MCF 10A (cell line): ENCODE measurements at places on chromosomes 16 and 17. TPM values are rescaled to one million over a fixed set of nuclear protein-coding genes. Genes with fewer than 3 reads are reported as not detected.

DNA sequence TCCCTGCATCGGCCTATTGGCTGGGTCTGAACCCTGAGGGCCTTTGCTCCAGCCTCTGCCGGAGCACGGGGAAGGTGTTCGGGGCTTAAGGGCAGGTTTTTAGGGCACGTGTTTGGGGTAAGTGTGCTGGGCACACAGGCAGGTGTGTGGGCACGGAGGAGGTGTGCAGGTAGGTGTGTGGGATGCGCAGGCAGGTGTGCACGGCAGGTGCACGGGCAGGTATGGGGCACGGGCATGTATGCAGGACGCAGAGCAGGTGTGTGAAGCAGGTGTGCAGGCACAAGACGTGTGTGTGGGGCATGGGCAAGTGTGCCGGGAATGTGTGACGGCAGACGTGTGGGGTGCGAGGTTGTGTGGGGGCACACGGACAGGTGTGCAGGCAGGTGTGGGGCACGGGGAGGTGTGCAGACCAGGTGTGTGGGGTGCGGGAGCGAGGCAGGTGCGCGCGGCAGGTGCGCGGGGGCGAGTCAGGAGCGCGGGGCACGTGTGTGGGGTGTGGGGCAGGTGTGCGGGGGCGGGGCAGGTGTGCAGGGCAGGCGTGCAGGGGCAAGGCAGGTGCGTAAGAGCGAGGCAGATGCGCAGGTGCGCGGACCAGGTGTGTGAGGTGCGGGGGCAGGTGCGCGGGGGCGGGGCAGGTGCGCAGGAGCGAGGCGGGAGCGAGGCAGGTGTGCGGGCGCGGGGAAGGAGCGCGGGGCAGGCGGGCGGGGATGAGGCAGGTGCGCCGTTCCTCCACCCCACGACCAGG is 28.6 kb upstream of the METRNL start:
- peak; percentile 17 for DNase-seq

DNA sequence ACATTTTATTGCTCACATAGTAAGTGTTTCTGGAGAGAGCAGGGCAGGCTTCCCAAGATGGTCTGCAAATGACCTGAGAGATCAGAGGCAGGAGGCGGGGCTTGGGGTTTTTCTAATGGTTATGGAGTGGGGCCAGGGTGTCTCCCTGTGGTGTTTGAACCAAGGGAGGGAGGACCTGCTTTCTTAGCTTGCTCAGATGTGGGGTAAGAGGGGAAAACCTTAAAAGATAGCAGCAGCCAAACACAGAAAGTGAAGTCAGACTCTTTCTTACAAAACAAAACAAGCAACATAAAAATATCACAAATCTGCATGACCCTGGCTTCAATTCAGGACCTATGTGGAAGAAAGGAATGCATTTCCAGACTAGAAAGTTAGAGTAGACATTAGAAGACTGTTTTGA is 22.9 kb upstream of the DNAJA2 start:
- no peak for DNase-seq

GRCh38 chr16:83420206-83420760 is 387.5 kb upstream of the HSBP1 start:
- peak; percentile 60 for DNase-seq

- DNase-seq, result peak; percentile 56
These were observed 40.4 kb upstream of the NDRG4 start for GRCh38 chr16:58459344-58460218.

DNA sequence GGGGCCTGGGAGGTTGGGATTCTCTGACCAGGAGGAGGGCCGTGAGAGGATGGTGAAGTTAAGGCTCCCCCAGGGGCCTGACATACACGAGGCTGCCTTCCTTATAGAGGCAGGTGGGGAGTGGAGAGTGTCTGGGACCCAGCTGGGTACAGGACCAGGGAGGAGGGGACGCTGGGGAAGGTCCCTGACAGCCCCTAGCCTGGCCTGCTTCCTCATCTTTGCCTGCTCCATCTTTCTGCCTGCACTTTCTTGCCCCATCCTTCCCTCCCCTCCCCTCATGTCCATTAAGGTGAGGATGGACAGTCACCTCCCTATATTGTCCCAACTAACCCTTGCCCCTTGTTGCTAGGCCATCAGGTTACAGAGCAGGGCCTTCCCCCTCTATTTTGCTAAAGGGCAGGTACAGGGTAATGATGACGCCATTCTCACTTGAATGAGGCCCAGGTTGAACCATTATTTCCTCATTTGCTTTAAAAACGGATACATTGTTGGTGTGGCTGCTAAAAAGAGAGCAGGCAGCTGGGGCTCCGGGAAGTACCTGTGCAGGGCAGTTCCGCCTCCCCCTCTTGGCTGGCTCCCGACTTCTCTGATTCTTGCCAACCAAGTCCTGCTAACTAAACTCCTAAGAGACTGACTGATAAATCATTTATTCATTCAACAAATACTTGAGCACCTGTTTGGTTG is 1.3 kb downstream of the C17orf99 start:
- no peak for DNase-seq

GRCh38 chr16:47317465-47318240 is 143.2 kb downstream of the ITFG1 start:
- DNase-seq, result no peak

GRCh38 chr17:58189436-58190146 is 2.9 kb upstream of the EPX start:
- peak; percentile 87 for DNase-seq

The C16orf74 gene
- 62.6 and 68.5 TPM in 2 replicates for total RNA-seq

- DNase-seq, result no peak
These were observed 3.5 kb upstream of the B9D1 start for GRCh38 chr17:19365833-19366636.

GRCh38 chr16:54812229-54812628 is 118.4 kb upstream of the IRX5 start:
- peak; percentile 27 for DNase-seq

GRCh38 chr17:40402668-40403067 is 15.0 kb downstream of the TOP2A start:
- no peak for DNase-seq

GRCh38 chr17:19369846-19370492 is 7.4 kb upstream of the B9D1 start:
- no peak for DNase-seq

- no peak for DNase-seq
These were observed 5.2 kb downstream of the OMG start for GRCh38 chr17:31291820-31292219.

The EEF2K gene
- total RNA-seq, result 15.0 and 15.9 TPM in 2 replicates

The NXPH3 gene
- not detected in 2 replicates for total RNA-seq

DNA sequence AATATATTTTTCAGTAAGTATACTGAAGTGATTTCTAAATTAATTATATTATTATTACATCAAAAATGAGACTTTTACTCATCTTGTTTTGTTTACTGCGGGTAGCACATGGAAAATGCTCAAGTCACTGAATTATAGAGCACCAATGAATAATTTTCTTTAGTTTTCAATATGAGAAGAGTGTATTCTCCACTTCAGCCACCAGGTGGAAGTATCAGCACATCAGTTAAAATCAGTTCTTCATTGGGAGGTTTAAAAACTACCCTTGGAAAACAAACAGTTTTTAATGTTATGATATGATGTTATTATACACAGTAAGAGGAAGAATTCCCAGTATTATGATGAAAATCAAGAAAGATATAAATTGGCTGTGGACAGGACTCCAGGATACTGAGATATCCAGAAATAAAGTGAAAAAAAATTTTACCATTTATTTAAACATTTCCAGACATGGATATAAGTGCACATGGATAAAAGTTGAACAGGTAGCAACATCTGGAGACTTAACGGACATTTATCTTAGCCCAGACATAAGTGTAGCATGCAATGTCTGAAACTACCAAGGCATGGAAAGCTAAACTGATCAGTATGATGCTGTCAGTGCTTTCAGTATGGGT is 467.3 kb downstream of the KCNJ2 start:
- peak; percentile 63 for DNase-seq

DNA sequence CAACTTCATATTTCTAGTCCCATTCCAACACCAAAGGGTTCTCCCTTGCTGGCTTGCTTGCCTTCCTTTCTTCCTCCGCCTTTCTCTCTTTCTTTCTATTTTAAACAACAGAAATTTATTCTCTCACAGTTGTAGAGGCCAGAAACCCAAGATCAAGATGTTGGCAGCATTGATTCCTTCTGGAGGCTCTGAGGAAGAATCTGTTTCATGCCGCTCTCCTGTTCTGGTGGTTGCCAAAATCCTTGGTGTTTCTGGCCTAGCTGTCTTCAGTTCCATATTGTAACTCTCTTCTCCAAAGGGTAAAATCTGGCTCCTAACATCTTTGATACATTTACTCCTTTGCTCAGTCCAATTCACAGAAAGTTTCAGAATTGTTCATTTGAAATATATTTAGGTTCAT is 3.0 kb upstream of the ANKRD40CL start:
- no peak for DNase-seq

- DNase-seq, result no peak
These were observed 30.3 kb downstream of the B4GALNT2 start for GRCh38 chr17:49162866-49163265.

DNA sequence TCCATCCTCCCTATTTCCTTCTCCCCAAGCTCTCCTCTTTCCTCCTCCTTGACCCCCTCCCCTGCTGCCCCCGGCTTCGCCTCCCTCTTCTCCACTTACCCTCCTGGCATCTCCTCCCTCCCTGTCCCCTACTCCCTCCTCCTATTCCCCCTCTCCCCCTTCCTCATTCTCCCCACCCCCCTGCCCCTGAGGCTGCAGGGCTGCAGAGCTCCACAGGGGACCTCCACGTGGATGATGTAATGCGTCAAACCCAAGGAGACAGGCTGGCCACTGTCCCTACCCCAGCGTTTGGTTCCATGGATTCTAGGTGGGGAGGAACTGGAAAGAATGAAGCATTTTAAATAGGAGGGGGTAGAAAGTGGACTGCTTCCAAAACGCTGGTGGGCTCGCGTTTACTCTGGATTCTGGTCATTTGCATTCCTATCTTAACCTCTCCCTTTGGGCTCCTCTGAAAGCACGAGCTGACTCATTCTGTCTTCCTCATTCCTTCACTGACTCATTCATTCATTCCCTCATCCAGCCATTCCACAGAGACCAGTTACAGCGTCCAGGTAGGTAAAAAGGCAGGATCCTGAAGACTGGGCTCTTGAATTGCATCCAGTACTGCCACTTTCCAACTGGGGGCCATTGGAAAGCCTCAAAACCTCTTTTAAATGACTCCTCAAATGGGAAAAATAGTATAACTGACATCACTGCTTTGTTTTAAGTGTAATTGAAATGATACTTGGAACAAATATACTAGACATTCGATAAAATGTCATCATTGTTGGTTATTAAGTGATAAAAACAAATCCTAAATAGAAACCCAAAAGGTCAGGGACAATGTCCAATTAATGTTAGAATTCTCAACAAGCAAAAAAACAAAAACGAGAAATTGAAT is 943 bp upstream of the COTL1 start:
- DNase-seq, result peak; percentile 94

- DNase-seq, result no peak
These were observed 82.0 kb downstream of the TTC19 start for GRCh38 chr17:16081507-16082087.

The HS3ST3B1 gene
- total RNA-seq, result 3.4 and 3.8 TPM in 2 replicates

DNA sequence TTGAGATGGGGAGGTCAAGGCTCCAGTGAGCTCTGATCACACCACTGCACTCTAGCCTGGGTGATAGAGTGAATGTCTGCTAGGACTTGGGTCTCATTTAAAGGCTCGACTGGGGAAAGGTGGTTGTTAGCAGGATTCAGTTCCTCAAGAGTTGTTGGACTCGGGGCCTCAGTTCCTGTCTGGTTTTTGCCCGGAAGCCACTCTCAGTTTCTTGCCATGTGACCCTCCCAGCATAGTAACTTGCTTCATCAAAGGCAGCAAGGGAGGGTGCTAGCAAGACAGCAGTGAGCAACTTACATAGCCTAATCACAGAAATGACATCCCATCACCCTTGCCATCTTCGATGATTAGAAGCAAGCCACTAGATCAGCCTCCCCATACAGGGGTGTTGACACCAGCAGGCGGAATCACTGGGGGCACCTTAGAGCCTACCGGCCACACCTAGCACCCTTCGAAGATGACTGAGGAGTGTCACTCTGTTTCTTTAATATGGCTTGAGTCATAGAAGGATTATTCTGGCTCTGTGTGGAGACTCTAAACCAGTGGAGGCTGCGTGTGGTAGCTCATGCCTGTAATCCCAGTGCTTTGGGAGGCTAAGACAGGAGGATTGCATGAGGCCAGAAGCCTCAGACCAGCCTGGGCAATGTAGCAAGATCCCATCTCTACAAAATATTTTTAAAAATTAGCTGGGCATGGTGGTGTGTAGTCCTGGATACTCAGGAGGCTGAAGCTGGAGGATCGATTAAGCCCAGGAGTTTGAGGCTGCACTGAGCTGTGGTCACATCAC is 13.2 kb upstream of the SCNN1B start:
- DNase-seq, result no peak

DNA sequence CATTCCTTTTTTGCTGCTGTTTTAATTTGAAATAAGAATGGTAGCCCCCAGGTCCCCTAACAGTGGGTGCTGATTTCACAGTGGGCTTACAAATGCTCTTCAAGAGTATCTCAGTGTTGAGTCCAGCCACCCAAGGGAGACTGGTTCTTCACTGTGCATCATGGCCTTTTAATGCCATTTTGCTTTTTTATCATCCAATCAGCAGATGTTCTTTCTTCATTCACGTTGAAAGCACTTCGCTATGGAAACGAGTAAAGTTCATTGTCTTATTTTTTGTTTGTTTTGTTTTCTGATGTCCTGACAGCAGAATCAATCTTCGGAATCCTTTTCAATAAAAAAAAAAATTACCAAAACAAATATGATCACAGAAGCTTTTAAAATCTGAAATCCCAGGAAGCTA is 429.0 kb downstream of the MAF start:
- no peak for DNase-seq

DNA sequence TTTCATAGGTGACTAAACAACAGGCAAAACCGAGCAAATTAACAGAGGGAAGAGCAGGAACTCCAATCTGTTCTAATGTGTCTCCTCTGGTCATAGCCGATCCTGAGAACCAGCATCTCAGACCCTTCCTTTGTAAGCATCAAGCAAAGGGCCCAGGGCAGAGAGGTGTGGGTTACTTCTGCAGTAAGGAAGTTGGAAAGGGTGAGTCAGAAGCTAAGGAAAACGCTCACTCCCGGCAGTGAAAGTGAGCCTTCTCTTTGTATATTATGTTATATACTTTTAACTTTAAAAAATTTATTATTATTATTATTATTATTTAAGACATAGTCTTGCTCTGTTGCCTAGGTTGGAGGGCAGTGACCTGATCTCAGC is 77.7 kb downstream of the MRM3 start:
- no peak for DNase-seq

DNA sequence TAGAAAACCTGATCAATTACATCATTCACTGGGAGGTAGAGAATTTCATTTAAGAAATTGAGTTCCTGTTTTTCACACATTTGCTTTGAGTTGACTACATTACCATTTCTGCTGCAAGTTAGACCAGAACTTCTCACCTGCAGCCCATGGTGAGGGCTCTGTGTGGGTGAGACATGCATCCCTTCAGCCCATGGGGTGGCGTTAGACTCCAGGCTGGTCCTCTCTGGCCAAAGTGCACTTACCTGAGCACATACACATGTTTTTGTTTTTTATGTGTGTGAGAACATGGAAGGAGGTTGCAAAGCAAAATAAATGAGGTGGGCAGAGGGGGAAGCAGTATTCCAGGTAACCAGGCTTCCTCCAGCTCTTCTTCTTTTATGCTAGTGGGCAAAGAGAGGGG is 470.2 kb downstream of the PMP22 start:
- DNase-seq, result no peak

GRCh38 chr16:1057252-1057932 is 15.2 kb upstream of the SSTR5 start:
- peak; percentile 30 for DNase-seq
